Thymus (tissue), 14 donors: ENCODE measurements at places on chromosomes 4 and X. TPM values are rescaled to one million over a fixed set of nuclear protein-coding genes. Genes with fewer than 3 reads are reported as not detected.

GRCh38 chrX:24334461-24334860 is 20.6 kb upstream of the SUPT20HL2 start:
- H3K36me3 ChIP-seq: no peaks in the 10 kb centered on the region
- no peaks in the 10 kb centered on the region for H3K4me1 ChIP-seq
- H3K4me3 ChIP-seq: no peak overlapping the region
- no peaks in the 10 kb centered on the region for H3K27me3 ChIP-seq

DNA sequence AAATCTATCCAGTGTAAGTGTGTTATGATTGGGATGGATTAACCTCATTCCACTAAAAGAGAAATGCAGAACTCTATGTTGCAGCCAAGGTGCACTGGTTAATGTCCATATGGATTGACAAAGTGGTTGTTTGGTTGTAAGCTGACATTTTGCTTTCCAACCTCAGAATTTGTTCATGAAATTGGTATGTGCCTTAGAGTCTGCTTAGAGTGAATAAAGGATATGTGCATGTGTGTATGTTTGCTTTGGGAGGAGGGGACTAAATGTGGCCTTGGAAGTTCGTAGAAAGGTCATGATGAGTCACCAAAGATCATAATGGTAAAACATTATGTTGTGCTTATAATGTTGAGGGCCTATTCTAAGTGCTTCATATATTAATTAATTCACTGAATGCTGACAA is 44.1 kb upstream of the MBNL3 start:
- DNase-seq: no peak
- H3K4me3 ChIP-seq: no peak overlapping the region
- H3K36me3 ChIP-seq: no peaks in the 10 kb centered on the region
- H3K27ac ChIP-seq: no peak overlapping the region
- no peaks in the 10 kb centered on the region for H3K27me3 ChIP-seq
- H3K4me1 ChIP-seq: no peaks in the 10 kb centered on the region

- no peak overlapping the region for H3K4me3 ChIP-seq
- H3K4me1 ChIP-seq: no peaks in the 10 kb centered on the region
- no peak for DNase-seq
Observed at GRCh38 chr4:129098531-129099001, 2.6 kb downstream of the C4orf33 start.

DNA sequence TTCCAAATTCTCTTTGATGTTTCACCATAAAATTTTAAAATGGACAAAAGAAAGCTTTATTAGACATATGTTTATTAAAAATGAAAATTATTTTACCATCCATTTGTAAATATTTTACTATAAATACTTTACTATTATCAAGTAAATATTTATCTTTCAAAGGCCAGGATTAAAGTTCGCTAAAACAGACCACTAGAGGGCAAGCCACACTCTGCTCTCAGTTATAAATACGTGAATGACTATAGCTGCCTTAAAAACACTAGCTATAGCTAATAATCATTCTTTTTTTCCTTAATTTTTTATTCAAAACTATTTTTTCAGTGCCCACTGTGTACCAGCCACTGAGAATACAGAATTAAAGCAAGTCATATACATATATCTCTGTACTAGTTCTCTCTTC is 38.6 kb downstream of the UNC5C start:
- no peaks in the 10 kb centered on the region for H3K27me3 ChIP-seq
- DNase-seq: no peak
- no peak overlapping the region for H3K4me3 ChIP-seq
- H3K36me3 ChIP-seq: no peaks in the 10 kb centered on the region

Gene NSD2
- total RNA-seq: 65.3 TPM

Gene CPZ
- total RNA-seq: 0.94 TPM

DNA sequence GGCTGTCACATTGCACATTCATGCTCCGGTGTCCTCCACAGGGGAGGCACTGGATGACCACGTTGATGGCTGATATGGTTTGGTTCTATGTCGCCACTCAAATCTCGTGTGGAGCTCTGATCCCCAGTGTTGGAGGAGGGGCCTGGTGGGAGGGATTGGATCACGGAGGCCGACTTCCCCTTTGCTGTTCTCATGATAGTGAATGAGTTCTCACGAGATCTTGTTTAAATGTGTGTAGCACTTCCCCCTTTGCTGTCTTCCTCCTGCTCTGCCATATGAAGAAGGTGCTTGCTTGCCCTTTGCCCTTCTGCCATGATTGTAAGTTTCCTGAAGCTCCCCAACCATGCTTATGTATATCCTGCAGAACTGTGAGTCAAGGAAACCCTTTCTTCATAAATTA is 22.3 kb upstream of the NAT8L start:
- H3K27me3 ChIP-seq: peaks cover 75% of the 10 kb centered on the region
- H3K36me3 ChIP-seq: no peaks in the 10 kb centered on the region
- DNase-seq: no peak

Gene XAGE1A
- not detected for total RNA-seq

DNA sequence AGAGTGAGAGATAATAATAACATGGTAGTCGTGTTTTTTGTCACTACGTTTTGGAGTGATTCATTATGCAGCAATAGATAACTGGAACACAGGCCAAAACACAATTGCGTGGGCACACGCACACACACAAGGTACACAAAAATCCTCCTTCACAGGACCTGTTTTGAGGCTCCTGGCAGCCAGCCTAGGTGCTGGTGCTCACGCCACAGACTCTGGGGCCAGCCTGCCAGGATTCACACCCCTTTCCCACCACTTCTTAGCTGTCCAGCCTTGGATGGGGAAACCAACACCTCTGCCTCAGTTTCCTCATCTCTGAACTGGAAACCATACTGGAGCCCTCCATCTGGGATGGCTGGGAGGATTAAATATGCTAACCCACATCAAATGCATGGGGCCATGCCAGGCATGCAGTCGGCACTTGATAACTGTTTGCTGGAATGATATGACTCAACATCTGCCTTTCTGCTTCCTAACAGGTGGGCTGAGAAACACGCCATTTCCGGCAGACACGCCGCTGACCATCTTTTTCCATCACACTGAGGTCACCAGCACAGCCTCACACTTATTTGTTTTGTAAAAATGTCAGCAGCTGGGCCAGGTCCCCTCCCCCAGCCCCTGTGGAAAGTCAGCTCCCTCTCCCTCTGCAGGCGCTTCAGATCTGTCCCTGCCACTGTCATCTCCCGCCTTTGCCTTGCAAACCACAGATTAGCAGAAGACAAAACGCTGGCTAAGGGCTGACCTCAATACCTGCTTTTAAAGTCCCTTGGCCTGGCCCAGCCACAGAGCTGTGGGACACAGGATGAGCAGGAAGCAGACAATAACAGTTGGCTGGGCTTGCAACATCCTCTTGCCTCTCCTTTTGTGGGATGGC is 237.5 kb downstream of the BCOR start:
- H3K4me1 ChIP-seq: peaks cover 21% of the 10 kb centered on the region
- no peaks in the 10 kb centered on the region for H3K36me3 ChIP-seq
- no peaks in the 10 kb centered on the region for H3K27me3 ChIP-seq
- H3K4me3 ChIP-seq: no peak overlapping the region
